ENCODE measurements at places on chromosomes 12 and 14. TPM values are rescaled to one million over a fixed set of nuclear protein-coding genes. Genes with fewer than 3 reads are reported as not detected.

TAS2R31 gene
- 2.3 TPM for total RNA-seq

GLIPR1L1 gene
- not detected for total RNA-seq

AQP6 gene
- not detected for total RNA-seq

HOTAIR gene
- not detected for total RNA-seq

KLHDC1 gene
- total RNA-seq, result 0.90 TPM

AVPR1A gene
- not detected for total RNA-seq

BCL11B gene
- total RNA-seq, result under 0.01 TPM

PRR4 gene
- 0.51 TPM for total RNA-seq

BMP4 gene
- total RNA-seq, result 17.8 TPM

MANSC4 gene
- total RNA-seq, result not detected

CDCA3 gene
- total RNA-seq, result 11.8 TPM

LTBR gene
- total RNA-seq, result 47.9 TPM

SLC2A13 gene
- 4.7 TPM for total RNA-seq

SERPINA5 gene
- total RNA-seq, result 0.26 TPM

HOXC9 gene
- 0.13 TPM for total RNA-seq

GPR68 gene
- total RNA-seq, result 0.90 TPM

RNFT2 gene
- total RNA-seq, result 0.63 TPM

GUCY2C gene
- total RNA-seq, result not detected
